ENCODE measurements at places on chromosomes 3 and 15.

GRCh38 chr3:168583977-168584376, 488.3 kb upstream of the GOLIM4 start:
- DNase-seq: no peak

GRCh38 chr15:23055316-23055715, 15.9 kb upstream of the TUBGCP5 start:
- DNase-seq: no peak

DNA sequence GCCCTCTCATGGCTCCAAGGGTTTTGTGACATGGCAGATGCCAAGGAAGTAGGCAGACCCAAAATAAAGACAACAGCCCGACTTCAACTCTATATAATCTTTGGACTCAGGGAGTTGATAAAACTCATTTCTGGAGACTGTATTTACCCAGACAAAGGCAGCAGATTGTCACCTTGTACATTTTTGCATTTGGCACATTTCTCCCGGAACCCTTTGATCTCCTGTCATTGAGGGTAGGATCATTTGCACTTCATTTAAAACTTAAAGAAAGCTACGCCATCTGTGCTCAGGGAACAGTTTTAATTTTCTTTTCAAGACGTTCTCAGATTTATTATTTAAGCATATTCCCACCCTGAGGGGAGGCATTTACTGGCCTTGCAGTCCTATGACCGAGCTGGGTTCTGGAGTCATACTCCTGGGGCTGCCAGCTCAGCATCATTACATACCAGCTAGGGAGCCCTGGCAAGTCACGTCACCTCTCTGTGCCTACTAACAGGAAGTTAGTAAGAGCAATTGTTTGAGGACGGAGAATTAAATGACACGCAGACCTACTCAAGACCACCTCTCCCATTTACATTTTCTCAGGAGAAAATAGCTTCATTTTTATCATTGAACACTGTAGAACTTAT, 5.9 kb downstream of the CDCP1 start:
- no peak for DNase-seq

- no peak for DNase-seq
These were observed 3.5 kb upstream of the TGFBR2 start for GRCh38 chr3:30602946-30603345.

DNA sequence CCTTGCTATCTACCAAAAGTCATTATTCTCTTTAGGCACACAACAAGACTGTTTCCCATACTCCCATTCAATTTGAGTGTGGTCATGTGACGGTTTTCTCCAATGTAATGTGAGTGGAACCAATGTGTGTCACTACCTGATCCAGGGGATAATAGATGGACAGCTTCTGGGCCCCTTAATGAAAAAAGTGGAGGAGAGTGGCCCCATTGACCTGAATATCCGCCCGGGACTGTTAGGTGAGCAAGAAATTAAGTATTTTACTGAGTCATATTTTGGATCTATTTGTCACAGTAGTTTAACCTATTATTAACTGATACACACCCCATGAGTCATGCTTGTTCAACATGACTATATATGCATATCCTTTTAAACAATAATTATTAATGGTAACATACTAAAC, 15.1 kb upstream of the ARID3B start:
- no peak for DNase-seq

- DNase-seq: no peak
These were observed 69.5 kb downstream of the CACNA2D2 start for GRCh38 chr3:50433954-50434353.

GRCh38 chr3:192284443-192285072, 442.8 kb downstream of the FGF12 start:
- no peak for DNase-seq

GRCh38 chr3:99542767-99543518, 95.5 kb upstream of the COL8A1 start:
- no peak for DNase-seq

- no peak for DNase-seq
These were observed 114.4 kb downstream of the ATG7 start for GRCh38 chr3:11386465-11387113.

DNA sequence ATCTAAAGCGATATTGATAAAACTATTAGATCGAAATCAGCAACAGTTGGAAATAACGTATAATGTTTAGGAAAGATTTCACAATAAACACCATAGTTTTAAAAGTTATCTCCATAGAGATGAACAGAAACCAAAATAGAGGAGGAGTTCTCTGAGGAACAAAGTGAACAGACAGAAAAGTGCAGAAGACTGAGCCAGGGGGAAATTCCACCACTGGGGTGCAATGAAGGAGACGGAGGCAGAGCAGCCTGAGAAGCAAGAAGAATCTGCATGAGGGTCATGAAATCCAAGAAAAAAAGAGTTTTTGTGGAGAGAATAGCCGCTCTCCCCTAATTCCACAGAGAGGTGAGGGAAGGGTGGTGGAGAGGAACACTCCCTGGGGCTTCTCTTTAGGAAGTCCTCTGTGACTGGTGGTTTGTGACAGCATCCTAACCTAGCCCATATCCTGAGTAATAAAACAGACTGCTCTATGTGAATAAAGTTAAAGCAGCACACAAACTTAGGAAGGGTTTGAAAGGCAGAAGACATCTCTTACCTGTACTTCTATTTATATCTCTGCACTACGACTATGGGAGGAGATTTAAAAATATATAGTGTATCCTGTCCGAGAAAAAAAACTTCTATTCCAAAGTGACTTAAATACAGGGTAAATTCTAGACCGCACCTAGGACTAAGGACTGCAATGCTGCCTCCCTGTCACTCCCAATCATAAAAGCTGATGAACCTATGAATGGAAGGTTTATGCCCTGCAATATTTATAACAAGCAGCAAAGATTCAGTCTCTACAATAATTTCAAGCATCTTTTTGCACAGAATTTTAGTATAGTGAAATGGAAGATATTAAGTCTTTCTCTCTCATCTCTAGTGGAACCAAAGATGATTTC, 22.9 kb downstream of the ATP8B4 start:
- DNase-seq: no peak

DNA sequence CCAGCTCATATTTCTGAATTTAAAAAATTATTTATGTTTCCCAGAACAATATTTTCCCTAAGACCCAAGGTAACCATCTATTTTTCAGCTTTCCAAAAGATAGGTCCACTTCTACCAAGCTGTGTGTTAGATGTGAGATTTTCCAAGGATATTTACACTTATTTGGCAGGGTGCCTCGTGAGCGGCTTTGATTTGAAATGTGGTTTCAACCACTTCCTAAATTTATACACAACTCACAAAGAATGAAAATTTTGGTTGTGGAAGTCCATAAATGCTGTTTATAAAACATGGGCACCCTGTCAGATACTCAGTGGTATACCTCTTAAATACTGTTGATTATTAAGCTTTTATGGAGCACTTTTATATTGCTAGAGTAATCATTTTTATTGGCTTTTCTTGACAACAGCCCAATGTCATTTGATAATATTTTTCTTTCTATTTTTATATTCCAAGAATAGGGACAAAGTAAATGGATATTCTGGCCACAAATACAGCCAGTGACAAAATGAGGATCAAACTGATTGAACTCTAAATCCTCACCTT, 57.6 kb downstream of the GAP43 start:
- DNase-seq: no peak

DNA sequence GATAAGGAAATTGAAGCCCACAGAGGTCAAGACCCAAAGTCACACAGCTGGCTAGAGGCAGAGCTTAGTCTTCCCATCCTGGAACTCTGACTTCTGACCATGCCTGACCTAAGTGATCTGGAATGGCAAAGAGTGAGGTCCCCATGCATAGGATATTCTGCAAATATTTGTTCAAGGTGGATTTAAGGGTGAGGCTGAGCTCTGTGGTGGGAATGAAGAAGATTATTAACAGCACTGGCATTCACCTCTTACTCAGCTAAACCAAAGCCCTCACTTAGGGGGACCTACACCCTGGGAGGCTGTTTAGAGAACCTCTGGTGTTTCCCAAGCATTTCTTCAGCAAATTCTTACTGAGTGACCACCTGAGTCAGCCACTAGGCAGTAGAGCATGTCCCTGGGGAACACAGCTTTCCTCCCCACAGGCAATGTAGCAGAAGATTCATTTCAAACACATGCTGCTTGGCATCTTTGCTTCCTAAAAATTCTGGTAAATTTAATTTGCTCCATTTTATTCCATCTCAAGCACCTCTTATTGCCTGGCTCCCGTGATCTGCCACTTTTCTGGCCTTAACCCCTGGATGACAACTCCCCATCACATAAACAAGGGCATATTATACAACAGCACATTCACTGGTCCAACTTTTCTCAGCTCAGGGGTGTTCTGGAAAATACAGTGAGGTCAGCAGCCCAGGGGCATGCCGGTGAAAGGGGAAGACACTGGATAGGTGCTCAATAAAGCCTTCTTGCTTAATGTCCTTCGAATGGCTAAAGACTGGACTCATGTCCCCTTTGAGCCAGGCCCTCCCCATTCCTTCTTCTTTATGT, 176.0 kb downstream of the ABHD5 start:
- DNase-seq: no peak

GRCh38 chr15:26867200-26868007, 542 bp downstream of the GABRA5 start:
- no peak for DNase-seq

GRCh38 chr3:84318273-84318809, 640.4 kb upstream of the CADM2 start:
- DNase-seq: no peak
